ENCODE measurements at places on chromosomes 7 and 10.

- no peak for DNase-seq
These were observed 31.9 kb downstream of the LDB3 start for GRCh38 chr10:86699991-86700840.

DNA sequence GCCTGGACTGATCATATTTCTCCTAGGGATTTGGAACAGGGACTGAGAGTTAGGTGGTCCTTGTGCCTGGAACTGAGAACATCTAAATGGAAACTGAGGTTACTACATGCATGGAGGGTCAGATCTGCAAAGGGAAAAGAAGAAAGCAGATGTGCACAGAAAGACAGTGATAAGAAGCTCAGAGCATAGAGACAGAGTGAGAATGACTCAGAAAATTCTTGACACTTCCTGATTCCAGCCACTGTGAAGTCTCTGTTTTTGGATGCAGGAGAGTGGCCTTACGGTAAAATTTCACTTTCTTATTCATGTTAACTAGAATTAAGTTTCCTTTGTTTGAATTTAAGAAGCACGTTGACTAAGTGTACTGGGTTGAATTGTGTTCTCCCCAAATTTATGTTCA lies 241.7 kb downstream of the TMEM26 start:
- no peak for DNase-seq

DNA sequence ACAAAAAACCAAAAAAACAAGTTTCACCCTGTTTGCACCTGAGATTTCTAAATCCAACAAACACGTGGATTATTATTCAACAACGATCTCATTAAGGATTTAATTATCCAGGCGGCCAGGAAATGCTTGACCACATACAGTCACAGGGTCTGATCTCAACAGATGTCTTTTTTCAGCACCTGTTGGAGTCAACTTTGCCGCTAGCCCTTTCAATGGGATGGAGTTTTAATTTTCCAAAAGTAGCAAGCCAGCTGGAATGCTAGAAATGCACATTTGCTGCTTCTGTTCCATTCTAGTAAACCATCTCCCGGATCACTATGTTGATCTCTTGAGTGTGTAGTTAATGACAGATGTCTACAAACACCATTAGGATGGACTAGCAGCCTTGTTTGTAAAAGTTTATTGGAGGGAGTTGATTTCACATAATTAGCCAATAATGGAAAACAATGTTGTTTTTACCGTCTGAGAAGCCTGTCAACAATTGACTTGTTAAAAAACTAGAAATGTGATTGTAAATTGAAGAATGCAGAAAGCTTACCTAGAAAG lies 64.2 kb upstream of the DKK1 start:
- DNase-seq, result no peak

DNA sequence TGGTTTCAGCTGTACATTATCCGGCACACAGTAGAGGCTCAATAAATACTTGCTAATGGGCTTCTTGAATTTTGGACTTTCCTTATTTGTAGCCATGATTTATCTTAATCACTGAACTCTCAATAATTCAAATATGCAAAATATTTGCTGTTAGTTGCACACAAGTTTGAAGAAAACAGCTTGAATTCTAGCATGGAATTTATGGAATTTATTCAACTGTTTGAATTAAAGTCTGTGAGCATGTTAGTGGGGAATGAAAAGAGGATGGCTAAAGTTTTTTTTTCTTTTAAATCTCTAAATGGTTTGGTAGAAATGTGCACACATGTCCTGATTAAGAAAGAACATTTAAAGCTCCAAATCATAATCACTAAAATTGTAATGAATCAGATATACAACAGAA lies 42.5 kb downstream of the SIRT1 start:
- no peak for DNase-seq

DNA sequence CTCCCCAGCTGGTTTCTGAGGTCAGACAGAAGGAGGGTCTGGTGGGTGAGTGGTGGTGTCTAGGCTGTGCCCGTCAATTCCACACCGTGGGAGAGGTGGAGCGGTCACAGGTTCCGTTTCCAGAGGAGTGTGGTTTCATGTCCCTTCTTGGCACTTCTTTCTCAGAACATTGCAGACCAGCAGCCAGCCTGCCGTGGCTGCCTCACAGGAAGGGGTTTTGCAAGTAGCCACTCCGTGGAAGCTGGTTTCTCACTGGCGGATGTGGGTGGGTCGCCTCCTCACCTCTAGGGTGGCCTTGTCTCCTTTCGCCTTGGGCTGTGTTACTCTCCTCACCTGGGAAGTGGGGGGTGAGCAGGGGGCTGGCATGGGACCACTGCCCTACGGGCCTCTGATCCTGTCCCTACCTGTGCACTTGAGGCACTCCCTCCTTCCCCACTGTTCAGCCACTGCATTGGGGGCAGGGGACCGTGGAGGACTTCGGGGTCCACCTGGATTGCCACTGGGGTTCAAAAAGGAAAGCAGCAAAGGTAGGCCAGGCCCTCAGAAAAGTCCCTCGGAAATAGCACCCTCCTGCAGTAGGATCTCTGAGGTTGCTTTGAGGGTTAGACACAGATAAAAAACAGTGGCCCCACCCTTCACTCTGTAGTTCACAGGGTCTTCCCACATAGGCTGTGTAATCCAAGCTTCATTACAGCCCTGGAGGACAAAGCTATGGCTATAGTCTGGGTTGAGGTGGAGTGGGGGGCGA lies 33.9 kb downstream of the TSPAN14 start:
- peak; percentile 92 for DNase-seq

- no peak for DNase-seq
These were observed 172.0 kb upstream of the ITGB1 start for GRCh38 chr10:33129996-33130386.

GRCh38 chr10:16816171-16816570 lies 1.1 kb downstream of the RSU1 start:
- DNase-seq, result peak; percentile 72

- DNase-seq, result peak; percentile 90
These were observed 68.5 kb downstream of the GNAT3 start for GRCh38 chr7:80443325-80443724.

GRCh38 chr10:76509446-76509845 lies 1078.0 kb downstream of the LRMDA start:
- DNase-seq, result peak; percentile 86

GRCh38 chr7:106723398-106723797 lies 62.4 kb upstream of the CCDC71L start:
- DNase-seq, result no peak

- no peak for DNase-seq
These were observed 129.3 kb downstream of the PAXIP1 start for GRCh38 chr7:154873500-154874121.

GRCh38 chr7:12929476-12930140 lies 242.2 kb downstream of the ARL4A start:
- no peak for DNase-seq

DNA sequence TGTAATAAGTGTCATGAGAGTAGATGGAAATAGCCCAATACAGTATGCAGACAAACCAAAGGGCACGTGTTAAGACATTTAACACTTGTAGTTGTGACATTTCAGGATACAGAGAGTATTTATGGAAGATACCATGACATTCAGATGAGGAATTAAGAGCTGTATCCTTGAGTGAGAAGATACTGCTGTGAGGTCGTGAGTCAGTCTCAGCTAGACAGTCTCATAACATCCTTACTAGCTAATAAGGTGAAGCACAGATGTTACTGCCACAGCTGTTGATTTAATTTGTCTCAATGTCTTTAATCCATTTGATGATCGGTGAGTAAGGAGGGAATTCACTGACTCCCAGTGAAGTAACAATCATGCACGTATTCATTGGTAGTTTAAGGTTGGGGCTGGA lies 288.0 kb upstream of the AKR1E2 start:
- no peak for DNase-seq

GRCh38 chr10:98209441-98209840 lies 58.6 kb downstream of the LOXL4 start:
- no peak for DNase-seq
